ENCODE measurements at places on chromosomes 7 and 10.

GRCh38 chr10:112533916-112534315 lies 86.9 kb downstream of the VTI1A start:
- H3K27me3 ChIP-seq, result no peaks in the 10 kb centered on the region
- DNase-seq, result no peak
- H3K36me3 ChIP-seq, result no peaks in the 10 kb centered on the region
- no peak overlapping the region for H3K27ac ChIP-seq

DNA sequence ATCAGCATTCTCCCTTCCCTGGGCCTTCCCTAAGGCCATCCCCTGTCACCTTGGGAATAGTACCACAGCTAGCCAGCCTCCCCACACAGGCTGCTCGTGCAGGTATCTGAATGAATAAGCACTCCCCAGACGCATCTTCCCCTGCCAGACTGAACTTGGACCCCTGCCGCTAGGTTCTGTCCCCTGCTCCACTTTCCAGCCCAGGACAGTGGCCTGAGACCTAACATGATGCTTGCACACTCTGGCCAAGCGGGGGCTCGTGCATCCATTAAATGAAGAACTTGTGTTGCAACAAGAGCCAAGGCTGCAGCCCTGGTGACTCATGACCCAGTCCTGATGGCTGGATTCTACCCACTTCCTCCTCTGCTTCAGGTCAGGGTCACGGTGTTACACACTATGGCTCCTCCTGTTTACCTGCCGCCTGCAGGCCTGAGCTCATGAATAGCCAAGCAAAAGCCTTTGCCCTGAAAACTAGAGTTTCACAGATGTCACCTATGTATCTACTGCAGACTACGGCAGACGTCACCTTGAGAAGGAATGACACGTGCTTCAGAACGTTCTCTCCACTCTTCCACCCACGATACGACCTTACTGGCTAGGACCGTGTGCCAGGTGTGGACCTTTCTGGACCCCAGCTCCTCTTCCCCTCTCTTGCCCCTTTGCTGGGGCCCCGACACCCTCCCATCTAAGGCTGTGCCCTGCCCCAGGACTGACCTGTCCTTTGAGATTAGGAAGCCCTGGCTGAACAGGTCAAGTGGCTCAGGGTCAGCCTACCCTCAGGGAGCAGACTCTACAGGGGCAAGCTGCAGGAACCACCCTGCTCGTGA lies 6.5 kb downstream of the ASB13 start:
- no peak overlapping the region for H3K27ac ChIP-seq
- no peak for DNase-seq
- H3K36me3 ChIP-seq, result peaks cover 9% of the 10 kb centered on the region
- no peak overlapping the region for H3K4me3 ChIP-seq
- peaks cover 28% of the 10 kb centered on the region for H3K4me1 ChIP-seq
- peaks cover 12% of the 10 kb centered on the region for H3K27me3 ChIP-seq

DNA sequence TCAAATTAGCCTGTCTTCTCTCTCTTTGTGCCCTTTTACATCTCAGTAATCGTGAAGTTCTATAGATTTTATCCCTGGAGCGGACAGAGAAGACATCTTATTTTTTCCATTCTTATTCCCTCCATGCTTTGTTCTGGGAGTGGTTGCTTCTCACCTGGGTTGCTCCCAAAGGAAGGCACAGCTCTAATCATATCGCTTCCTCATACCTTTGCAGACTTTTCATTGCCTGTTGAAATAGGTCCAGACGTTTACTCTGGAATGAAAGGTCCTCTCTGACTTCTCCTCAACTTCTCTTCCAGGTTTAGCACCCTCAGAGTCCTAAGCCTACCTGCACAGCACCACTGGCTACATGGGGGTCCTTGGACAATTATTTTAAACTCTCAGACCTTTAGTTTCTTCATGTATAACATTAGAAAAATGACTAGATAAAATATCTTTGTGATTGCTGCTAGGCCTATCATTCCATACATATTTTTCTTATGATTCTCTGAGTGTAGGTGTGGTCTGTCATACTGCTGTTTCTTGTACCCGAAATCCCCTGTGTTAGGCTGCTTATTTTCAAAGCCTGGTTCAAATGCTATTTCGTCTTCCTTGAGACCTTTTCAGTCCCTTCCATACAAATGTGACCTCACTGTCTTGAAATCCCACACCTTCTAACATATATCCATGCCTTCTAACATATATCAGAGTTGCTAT lies 418.1 kb downstream of the GFRA1 start:
- H3K27ac ChIP-seq, result no peak overlapping the region
- no peaks in the 10 kb centered on the region for H3K27me3 ChIP-seq
- no peaks in the 10 kb centered on the region for H3K4me1 ChIP-seq
- no peak for DNase-seq
- H3K4me3 ChIP-seq, result no peak overlapping the region

GRCh38 chr10:117240621-117241529 lies at the start of gene SLC18A2:
TSS of gene SLC18A2 (plus strand) at chr10:117241114. CDS start at chr10:117241694, 580 bp downstream.
- peak within 1 kb of the TSS; percentile 84 for H3K4me3 ChIP-seq
- H3K27me3 ChIP-seq, result peaks cover 10% of the 10 kb centered on the region
- no peak for DNase-seq
- peaks cover 4% of the 10 kb centered on the region for H3K36me3 ChIP-seq
- H3K4me1 ChIP-seq, result peaks cover 4% of the 10 kb centered on the region

- H3K36me3 ChIP-seq, result no peaks in the 10 kb centered on the region
- H3K4me1 ChIP-seq, result peaks cover 16% of the 10 kb centered on the region
- peaks cover 7% of the 10 kb centered on the region for H3K27me3 ChIP-seq
- DNase-seq, result peak; percentile 26
- no peak overlapping the region for H3K27ac ChIP-seq
Measured at GRCh38 chr10:117175215-117175900, 21.9 kb upstream of the KCNK18 start.

DNA sequence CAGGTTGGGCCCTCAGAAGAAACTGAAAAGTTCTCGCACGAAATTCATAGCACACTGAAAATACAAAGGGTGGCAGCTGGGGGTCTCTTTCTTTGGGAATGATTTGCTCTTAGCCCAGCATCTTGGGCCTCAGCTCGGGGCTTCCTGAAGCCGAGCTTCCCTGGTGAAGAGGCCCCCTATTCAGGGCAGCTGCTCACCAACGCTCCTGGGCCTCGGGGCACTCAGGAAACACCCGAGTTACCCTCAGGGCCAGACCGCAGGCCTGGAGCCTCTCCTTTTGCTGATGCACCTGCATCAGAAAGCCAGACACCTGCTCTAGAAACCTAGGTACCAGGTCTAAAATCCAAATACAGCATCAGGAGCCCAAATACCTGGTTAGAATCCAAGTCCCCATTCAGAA lies 85.5 kb downstream of the PTPRE start:
- H3K27me3 ChIP-seq, result no peaks in the 10 kb centered on the region
- peaks cover 58% of the 10 kb centered on the region for H3K4me1 ChIP-seq
- H3K27ac ChIP-seq, result no peak overlapping the region
- no peak for DNase-seq
- no peak overlapping the region for H3K4me3 ChIP-seq

DNA sequence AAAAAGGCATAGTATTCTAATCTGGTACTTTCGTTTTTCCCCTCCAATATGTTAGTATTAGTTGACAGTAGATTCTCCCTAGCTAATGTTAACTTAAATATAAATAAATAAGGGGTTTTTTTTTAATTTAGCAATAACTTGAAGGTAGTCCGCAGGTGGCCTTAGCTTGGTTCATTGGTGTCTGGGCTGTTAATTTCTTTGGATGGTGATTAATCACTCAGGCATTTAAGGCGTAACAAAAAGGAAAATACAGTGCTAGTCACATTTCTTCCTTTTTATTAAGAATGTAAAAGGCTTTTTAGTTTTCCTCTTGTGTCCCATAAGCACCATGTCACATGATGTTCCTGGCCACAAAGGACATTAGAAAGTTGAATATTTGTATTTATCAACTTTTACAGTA lies 161.0 kb upstream of the POT1 start:
- no peaks in the 10 kb centered on the region for H3K27me3 ChIP-seq
- H3K36me3 ChIP-seq, result no peaks in the 10 kb centered on the region
- H3K27ac ChIP-seq, result no peak overlapping the region
- H3K4me1 ChIP-seq, result no peaks in the 10 kb centered on the region

- H3K27me3 ChIP-seq, result peaks cover 9% of the 10 kb centered on the region
- peaks cover 9% of the 10 kb centered on the region for H3K4me1 ChIP-seq
- no peak for DNase-seq
Measured at GRCh38 chr10:5526691-5527331, 2.0 kb downstream of the CALML3 start.

GRCh38 chr7:16599860-16600259 lies 45.7 kb downstream of the ANKMY2 start:
- H3K27ac ChIP-seq, result no peak overlapping the region
- no peak overlapping the region for H3K4me3 ChIP-seq
- peaks cover 31% of the 10 kb centered on the region for H3K4me1 ChIP-seq
- no peak for DNase-seq

- H3K4me1 ChIP-seq, result peaks cover 3% of the 10 kb centered on the region
- no peak for DNase-seq
- no peaks in the 10 kb centered on the region for H3K36me3 ChIP-seq
Measured at GRCh38 chr10:12512332-12513002, 163.1 kb downstream of the CAMK1D start.

- peaks cover 4% of the 10 kb centered on the region for H3K36me3 ChIP-seq
- H3K4me3 ChIP-seq, result no peak overlapping the region
- H3K4me1 ChIP-seq, result no peaks in the 10 kb centered on the region
- peaks cover 9% of the 10 kb centered on the region for H3K27me3 ChIP-seq
- no peak overlapping the region for H3K27ac ChIP-seq
- DNase-seq, result no peak
Measured at GRCh38 chr10:86282664-86283465, 83.7 kb downstream of the GRID1 start.

GRCh38 chr7:44194069-44194468 lies 4.8 kb upstream of the GCK start:
- peaks cover 4% of the 10 kb centered on the region for H3K27me3 ChIP-seq
- peaks cover 3% of the 10 kb centered on the region for H3K36me3 ChIP-seq
- H3K4me1 ChIP-seq, result no peaks in the 10 kb centered on the region
- no peak overlapping the region for H3K27ac ChIP-seq
- H3K4me3 ChIP-seq, result no peak overlapping the region
- no peak for DNase-seq

- H3K36me3 ChIP-seq, result peaks cover 13% of the 10 kb centered on the region
- no peak overlapping the region for H3K4me3 ChIP-seq
- peaks cover 12% of the 10 kb centered on the region for H3K4me1 ChIP-seq
- DNase-seq, result no peak
- peaks cover 4% of the 10 kb centered on the region for H3K27me3 ChIP-seq
Measured at GRCh38 chr10:102341038-102341688, 54.3 kb upstream of the NFKB2 start.

- peaks cover 3% of the 10 kb centered on the region for H3K36me3 ChIP-seq
- H3K27ac ChIP-seq, result peak overlapping the region; percentile 66
- H3K27me3 ChIP-seq, result peaks cover 3% of the 10 kb centered on the region
- no peak for DNase-seq
- peaks cover 23% of the 10 kb centered on the region for H3K4me1 ChIP-seq
Measured at GRCh38 chr10:63258920-63259678, 126.0 kb downstream of the NRBF2 start.

- H3K27me3 ChIP-seq, result peaks cover 6% of the 10 kb centered on the region
- DNase-seq, result no peak
- H3K36me3 ChIP-seq, result no peaks in the 10 kb centered on the region
- H3K4me1 ChIP-seq, result peaks cover 3% of the 10 kb centered on the region
- H3K4me3 ChIP-seq, result no peak overlapping the region
Measured at GRCh38 chr10:49174261-49174925, 13.8 kb downstream of the TMEM273 start.

DNA sequence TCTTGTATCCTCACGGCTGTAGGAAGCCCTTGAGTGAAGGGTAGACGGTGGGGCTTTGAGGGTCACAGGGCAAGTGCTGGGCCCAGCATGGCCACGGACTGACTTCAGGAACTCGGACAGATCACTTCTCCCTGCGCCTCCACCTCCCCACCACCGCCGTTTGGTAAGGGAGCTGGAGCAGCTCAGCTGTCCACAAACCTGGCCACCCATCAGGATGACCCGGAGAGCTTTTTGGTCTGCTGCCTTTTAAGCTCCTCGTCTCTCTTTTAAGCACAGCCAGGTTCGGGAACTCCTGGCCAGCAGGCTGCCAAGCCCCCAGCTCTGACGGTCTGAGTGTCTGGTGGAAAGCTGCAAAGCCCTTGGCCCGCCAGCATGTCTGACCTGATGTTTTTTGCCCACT lies 64.1 kb downstream of the ABRAXAS2 start:
- H3K36me3 ChIP-seq, result no peaks in the 10 kb centered on the region
- no peak overlapping the region for H3K27ac ChIP-seq
- H3K4me3 ChIP-seq, result no peak overlapping the region
- no peak for DNase-seq

GRCh38 chr7:66181329-66181728 lies 23.8 kb upstream of the TPST1 start:
- H3K27me3 ChIP-seq, result peaks cover 2% of the 10 kb centered on the region
- no peak for DNase-seq
- no peaks in the 10 kb centered on the region for H3K4me1 ChIP-seq

GRCh38 chr10:110837418-110838171 lies 34.1 kb upstream of the PDCD4 start:
- no peak overlapping the region for H3K27ac ChIP-seq
- peaks cover 30% of the 10 kb centered on the region for H3K4me1 ChIP-seq
- no peak overlapping the region for H3K4me3 ChIP-seq
- peaks cover 12% of the 10 kb centered on the region for H3K27me3 ChIP-seq
- no peaks in the 10 kb centered on the region for H3K36me3 ChIP-seq
- DNase-seq, result no peak

DNA sequence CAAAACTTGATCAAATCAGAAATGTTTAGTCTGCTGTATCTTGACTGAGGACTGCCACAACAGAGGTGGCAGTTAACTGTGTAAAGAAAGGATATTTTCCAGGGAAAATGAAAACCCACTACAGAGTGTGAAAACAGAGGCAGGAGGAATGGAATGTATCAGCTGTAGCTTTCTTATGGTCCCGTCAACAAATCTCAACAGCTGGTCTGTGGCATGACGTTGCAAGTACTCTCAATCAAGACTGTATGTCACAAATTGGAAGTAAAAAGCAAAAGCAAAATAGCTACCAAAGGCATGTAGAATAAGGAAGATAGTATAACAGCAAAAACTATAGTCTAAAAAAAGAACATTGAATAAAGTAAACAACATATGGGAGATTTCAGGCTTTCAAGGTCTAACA lies 123.5 kb downstream of the KMT2C start:
- DNase-seq, result no peak
- H3K4me3 ChIP-seq, result no peak overlapping the region
- H3K4me1 ChIP-seq, result peaks cover 4% of the 10 kb centered on the region
- H3K27me3 ChIP-seq, result no peaks in the 10 kb centered on the region
